ENCODE measurements at places on chromosomes 6 and 20.

DNA sequence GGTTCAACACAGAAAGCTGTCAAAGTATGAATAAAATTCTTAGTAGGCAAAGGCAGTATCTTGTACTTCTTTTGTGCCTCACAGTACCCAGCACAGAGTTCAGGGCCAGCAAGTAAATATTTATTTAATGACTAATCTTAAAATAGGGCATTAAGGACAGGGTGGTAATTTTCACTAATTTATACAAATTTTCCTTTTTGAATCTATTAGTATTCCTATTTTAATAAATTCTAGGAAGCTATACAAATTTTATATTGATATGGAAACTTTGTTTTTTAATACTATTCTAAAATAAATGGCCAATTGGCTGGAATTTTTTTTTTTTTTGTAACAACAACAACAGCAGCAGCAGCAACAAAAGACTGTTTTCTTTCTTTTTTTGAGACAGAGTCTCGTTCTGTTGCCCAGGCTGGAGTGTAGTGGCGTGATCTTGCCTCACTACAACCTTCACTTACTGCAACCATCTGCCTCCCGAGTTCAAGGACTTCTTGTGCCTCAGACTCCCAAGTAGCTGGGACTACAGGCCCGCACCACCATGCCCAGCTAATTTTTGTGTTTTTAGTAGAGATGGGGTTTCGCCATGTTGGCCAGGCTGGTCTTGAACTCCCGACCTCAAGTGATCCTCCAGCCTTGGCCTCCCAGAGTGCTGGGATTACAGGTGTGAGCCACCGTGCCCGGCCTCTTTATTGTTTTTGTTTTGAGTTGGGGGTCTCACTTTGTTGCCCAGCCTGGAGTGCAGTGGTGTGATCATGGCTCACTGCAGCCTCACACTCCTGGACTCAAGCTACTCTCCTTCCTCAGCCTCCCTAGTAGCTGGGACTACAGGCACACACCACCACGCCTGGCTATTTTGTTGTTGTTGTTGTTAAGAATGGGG is 85.2 kb downstream of the FKBP5 start:
- DNase-seq: peak; percentile 82
- H3K27me3 ChIP-seq: no peaks in the 10 kb centered on the region
- no peaks in the 10 kb centered on the region for H3K36me3 ChIP-seq
- H3K4me3 ChIP-seq: peak overlapping the region; percentile 16

DNA sequence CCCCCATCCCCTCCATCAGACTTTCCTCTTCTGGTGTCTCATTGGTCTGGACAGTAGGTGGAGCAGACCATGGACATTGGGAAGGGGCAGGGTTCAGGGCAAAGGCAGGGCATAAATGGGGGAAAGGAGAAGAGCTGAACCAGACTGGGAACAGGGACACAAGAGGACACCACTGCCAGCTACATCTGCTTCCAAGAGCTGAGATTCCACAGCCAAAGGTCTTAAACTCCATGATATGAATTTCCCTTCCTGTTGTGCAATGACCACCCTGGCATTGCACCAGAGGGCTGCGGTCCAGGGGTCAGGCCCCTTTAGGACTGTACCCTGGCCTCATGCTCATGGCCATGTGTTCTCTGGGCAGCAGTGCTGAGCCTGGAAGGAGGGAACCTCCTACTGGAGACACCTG is 137.9 kb downstream of the MAFB start:
- DNase-seq: no peak
- H3K36me3 ChIP-seq: no peaks in the 10 kb centered on the region
- H3K27me3 ChIP-seq: no peaks in the 10 kb centered on the region
- H3K4me1 ChIP-seq: no peaks in the 10 kb centered on the region
- no peak overlapping the region for H3K27ac ChIP-seq
- no peak overlapping the region for H3K4me3 ChIP-seq

DNA sequence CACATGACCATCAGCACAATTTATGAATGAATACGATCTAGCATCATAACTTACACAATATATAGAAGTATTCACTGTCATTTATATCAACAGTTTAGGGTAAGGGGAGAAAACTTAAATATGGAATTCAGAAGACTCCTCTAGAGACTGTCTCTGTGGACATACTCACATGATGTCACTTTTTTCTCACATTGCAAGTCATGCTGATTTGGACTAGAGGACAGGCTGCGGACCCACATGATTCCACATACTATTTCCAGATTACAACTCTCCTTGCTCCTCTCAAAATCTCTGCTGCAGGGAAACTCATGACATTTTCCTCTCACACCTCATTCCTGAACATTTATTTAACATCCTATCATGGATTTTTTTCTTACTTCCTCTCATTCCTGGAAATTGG is 13.4 kb downstream of the CRISP1 start:
- H3K27ac ChIP-seq: no peak overlapping the region
- H3K27me3 ChIP-seq: no peaks in the 10 kb centered on the region
- DNase-seq: no peak
- H3K36me3 ChIP-seq: no peaks in the 10 kb centered on the region

GRCh38 chr20:1894951-1895673 is at the start of gene SIRPA:
SIRPA (plus strand) TSS chr20:1895407; CDS start chr20:1895448, 41 bp downstream.
- H3K4me3 ChIP-seq: peak within 1 kb of the TSS; percentile 63
- no peak for DNase-seq
- no peaks in the 10 kb centered on the region for H3K36me3 ChIP-seq
- H3K27me3 ChIP-seq: no peaks in the 10 kb centered on the region
- peaks cover 73% of the 10 kb centered on the region for H3K4me1 ChIP-seq

GRCh38 chr20:58133020-58133808 is 95.2 kb downstream of the ANKRD60 start:
- H3K4me3 ChIP-seq: no peak overlapping the region
- peaks cover 16% of the 10 kb centered on the region for H3K4me1 ChIP-seq
- H3K27ac ChIP-seq: peak overlapping the region; percentile 24
- DNase-seq: peak; percentile 58
- H3K36me3 ChIP-seq: no peaks in the 10 kb centered on the region

- H3K4me1 ChIP-seq: no peaks in the 10 kb centered on the region
- H3K27ac ChIP-seq: no peak overlapping the region
- no peaks in the 10 kb centered on the region for H3K27me3 ChIP-seq
- H3K4me3 ChIP-seq: no peak overlapping the region
- no peak for DNase-seq
- H3K36me3 ChIP-seq: no peaks in the 10 kb centered on the region
These were observed 117.2 kb downstream of the LCA5 start for GRCh38 chr6:79420054-79420453.

GRCh38 chr6:35305117-35305516 is 7.5 kb downstream of the DEF6 start:
- no peak overlapping the region for H3K27ac ChIP-seq
- no peak overlapping the region for H3K4me3 ChIP-seq
- no peaks in the 10 kb centered on the region for H3K27me3 ChIP-seq
- no peaks in the 10 kb centered on the region for H3K36me3 ChIP-seq

DNA sequence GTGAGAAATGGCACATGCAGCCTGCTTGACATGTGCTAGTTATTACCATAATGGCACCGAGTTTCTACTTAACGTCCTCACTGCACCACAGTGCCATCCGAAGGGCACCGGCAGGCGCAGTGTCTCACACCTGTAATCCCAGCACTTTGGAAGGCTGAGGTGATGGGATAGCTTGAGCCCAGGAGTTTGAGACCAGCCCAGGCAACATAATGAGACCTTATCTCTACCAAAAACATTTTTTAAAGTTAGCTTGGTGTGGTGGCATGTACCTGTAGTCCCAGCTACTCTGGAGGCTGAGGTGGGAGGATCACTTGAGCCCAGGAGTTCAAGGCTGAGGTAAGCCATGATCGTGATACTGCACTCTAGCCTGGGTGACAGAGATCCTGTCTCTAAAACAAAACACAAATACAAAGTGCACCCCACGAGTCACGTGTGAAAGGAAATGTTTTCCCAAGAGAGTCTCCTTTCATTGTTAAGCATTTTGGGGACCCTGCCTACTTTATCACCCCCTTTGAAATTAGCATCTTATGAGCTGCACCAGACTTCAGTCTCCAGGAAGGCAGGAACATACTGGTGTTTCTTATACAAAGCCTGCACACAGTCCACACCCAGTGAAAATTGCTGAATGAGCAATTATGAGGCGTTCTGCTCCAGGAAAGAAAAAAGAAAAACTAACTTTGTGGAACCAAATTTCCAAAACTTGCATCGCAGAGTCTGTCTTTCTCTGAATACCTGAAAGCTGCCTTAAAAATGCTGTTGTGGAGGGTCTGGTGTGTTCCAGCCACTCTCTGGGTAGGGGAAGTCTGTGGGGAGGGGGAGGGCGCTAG is 47.1 kb upstream of the FOXQ1 start:
- no peaks in the 10 kb centered on the region for H3K27me3 ChIP-seq
- H3K4me1 ChIP-seq: no peaks in the 10 kb centered on the region
- H3K36me3 ChIP-seq: no peaks in the 10 kb centered on the region
- no peak overlapping the region for H3K27ac ChIP-seq
- no peak for DNase-seq

DNA sequence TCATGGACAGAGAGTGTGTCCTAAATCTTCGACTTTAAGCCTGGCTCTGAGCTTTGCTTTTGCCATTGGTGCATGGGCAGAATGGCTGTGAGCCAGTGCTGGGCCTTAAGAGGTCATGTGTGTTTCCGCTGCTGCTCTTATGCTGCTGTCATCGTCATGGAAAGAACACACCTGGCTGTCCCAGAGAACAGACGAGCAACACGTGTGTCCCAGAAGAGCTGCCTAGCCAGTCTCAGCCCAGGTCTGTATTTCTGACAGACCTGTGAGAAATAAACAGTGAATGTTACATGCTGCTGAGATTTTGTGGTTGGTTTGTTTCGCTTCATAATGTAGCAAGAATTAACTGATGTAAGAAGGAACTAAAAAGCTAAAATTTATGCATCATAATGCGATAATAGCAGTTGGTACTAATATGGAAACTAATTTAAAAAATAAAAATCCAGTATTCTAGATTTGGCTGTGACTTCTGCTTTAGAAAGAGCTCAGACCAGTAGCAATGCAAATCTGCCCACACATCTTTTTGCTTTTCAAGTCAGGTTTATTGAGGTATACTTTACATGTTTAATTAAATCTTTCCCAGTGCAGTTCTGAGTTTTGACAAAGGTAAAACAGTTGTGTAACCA is 11.5 kb upstream of the SCP2D1 start:
- H3K36me3 ChIP-seq: no peaks in the 10 kb centered on the region
- H3K27ac ChIP-seq: no peak overlapping the region
- no peaks in the 10 kb centered on the region for H3K27me3 ChIP-seq

GRCh38 chr20:46073443-46073842 is 16.3 kb downstream of the NCOA5 start:
- no peak overlapping the region for H3K4me3 ChIP-seq
- no peaks in the 10 kb centered on the region for H3K4me1 ChIP-seq
- DNase-seq: no peak
- no peak overlapping the region for H3K27ac ChIP-seq
- no peaks in the 10 kb centered on the region for H3K36me3 ChIP-seq

- H3K27ac ChIP-seq: no peak overlapping the region
- H3K36me3 ChIP-seq: no peaks in the 10 kb centered on the region
- no peaks in the 10 kb centered on the region for H3K4me1 ChIP-seq
- no peaks in the 10 kb centered on the region for H3K27me3 ChIP-seq
- no peak for DNase-seq
These were observed 382.8 kb downstream of the CDH26 start for GRCh38 chr20:60341062-60341461.

DNA sequence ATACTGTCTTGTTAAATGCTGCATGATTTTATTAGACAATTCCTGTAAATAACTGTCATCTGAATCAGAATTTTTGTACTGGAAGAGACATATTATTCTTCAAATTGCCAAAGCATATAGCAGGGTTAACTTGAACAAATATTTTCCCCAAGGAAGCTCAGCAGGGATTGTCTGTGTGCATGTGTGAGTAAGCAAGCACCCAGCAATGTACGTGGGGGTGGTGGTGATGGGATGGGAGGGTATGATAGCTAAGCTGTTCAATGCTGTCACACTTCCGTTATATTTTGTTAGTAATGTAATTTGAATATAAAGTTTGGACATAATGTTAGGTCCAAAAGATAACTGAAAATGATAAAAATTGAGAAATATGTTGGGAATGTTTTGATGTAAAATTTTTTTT is 118.1 kb downstream of the MYB start:
- H3K36me3 ChIP-seq: peaks cover 3% of the 10 kb centered on the region
- H3K4me1 ChIP-seq: no peaks in the 10 kb centered on the region
- no peaks in the 10 kb centered on the region for H3K27me3 ChIP-seq

- no peaks in the 10 kb centered on the region for H3K4me1 ChIP-seq
- no peaks in the 10 kb centered on the region for H3K36me3 ChIP-seq
- no peaks in the 10 kb centered on the region for H3K27me3 ChIP-seq
- DNase-seq: no peak
These were observed 169.8 kb downstream of the MMS22L start for GRCh38 chr6:97113170-97113569.

GRCh38 chr6:99362678-99363268 is 13.3 kb upstream of the FAXC start:
- H3K4me3 ChIP-seq: no peak overlapping the region
- H3K27ac ChIP-seq: no peak overlapping the region
- no peaks in the 10 kb centered on the region for H3K27me3 ChIP-seq
- H3K36me3 ChIP-seq: no peaks in the 10 kb centered on the region
- no peaks in the 10 kb centered on the region for H3K4me1 ChIP-seq

GRCh38 chr6:146281651-146282362 is 252.9 kb downstream of the GRM1 start:
- DNase-seq: no peak
- no peaks in the 10 kb centered on the region for H3K36me3 ChIP-seq
- no peak overlapping the region for H3K4me3 ChIP-seq
- H3K27ac ChIP-seq: no peak overlapping the region
- H3K27me3 ChIP-seq: no peaks in the 10 kb centered on the region

GRCh38 chr6:28525496-28526039 is at the start of gene GPX5:
GPX5 (plus strand) TSS chr6:28525881; CDS start chr6:28526014, 133 bp downstream.
- H3K27me3 ChIP-seq: no peaks in the 10 kb centered on the region
- DNase-seq: no peak
- H3K27ac ChIP-seq: no peak within 1 kb of the TSS
- no peaks in the 10 kb centered on the region for H3K4me1 ChIP-seq
- no peaks in the 10 kb centered on the region for H3K36me3 ChIP-seq
- no peak within 1 kb of the TSS for H3K4me3 ChIP-seq

DNA sequence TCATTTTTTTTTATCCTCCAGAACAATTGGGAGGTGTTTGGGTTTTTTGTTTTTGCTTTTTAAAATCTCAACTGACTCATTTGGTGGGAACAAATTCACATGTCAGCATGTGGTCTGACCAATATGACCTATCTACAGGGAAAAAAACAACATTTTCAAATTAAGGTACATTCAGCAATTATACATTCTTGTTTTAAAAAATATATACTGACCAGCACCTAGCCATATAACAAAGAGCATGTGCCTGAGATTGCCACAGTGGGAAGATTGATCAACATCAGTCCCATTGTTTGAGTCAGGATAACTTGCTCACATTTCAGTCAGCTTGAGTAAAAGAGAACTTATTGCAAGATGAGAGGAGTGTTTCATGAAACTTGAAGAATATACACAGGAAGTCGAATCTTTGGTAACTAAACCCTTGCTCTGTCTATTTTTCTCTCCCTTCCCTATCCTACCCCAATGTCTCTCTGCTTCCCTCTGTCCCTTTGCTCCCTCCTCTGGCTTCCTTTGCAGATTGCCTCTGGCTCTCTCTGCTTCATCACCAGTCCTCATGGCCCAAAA is 163.2 kb upstream of the TAB2 start:
- no peak overlapping the region for H3K4me3 ChIP-seq
- H3K27me3 ChIP-seq: no peaks in the 10 kb centered on the region
- H3K27ac ChIP-seq: no peak overlapping the region
- no peaks in the 10 kb centered on the region for H3K36me3 ChIP-seq
- no peaks in the 10 kb centered on the region for H3K4me1 ChIP-seq

All from vagina (tissue), 2 donors.